ENCODE measurements at places on chromosomes 4 and X.

DNA sequence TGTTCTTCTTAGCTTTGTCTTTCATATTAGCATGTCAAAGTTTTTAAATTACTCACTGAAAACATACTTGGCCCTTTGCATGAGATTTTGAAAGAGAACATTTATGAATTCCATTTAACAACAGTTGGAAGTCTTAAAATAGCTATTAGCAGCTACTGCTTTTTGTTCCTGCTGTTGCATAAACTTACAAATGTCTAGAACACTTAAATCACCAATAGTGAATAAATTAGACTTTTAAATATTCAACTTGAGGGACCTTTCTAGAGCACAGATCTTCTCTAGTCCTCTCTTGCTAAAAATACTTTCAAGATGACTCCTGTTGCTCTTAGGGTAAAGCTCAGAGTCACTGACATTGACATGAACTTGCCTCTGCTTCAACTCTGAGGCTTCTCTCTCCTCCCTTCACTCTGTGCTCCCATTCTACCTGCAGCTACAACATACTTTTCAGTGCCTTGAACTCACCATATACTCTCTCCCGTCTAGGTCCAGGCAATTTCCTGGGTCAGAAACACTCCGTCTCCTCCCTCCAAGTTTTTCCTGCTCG lies 15.8 kb upstream of the TXK start:
- DNase-seq: no peak

- no peak for DNase-seq
Observed at GRCh38 chr4:7623468-7623867, 188.7 kb upstream of the PSAPL1 start.

DNA sequence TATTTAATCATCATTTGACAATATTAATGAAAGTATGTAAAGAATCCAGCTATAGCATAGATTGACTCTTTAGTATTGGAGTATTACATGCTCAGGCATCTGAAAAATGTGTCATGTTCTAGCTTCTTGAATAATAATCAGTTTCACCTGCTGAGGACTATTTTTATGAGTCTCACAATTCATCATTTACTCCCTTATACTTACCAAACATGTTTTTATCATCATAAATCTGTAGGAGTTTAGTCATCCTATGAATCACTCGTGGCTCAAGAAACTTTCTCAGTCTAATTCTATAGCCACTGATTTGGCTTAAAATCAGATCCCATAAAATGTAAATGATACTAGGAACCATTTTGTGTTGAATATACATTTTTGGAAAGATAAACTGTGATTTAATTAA lies 1616.1 kb downstream of the C4orf33 start:
- no peak for DNase-seq

GRCh38 chr4:101286663-101287062 lies 60.7 kb downstream of the PPP3CA start:
- no peak for DNase-seq

DNA sequence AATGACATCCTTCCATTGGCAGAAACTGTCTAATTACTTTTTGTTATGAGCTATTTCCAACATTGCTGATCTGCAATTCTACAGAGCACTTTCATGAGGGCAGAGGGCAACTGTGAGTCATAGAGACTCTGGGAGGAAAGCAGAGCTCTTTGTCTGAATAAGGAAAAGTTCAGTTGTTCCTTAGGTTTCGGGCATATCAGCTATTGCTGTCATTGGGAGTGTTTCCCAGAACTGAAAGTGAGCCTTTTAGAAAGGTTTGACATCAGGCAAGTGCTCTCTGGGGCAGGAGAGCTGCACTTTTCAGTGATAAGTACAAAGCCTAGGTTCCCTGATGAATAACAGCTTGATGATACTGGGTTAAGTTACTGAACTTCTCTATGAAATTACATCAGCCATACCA lies 119.2 kb upstream of the EDNRA start:
- DNase-seq: no peak

DNA sequence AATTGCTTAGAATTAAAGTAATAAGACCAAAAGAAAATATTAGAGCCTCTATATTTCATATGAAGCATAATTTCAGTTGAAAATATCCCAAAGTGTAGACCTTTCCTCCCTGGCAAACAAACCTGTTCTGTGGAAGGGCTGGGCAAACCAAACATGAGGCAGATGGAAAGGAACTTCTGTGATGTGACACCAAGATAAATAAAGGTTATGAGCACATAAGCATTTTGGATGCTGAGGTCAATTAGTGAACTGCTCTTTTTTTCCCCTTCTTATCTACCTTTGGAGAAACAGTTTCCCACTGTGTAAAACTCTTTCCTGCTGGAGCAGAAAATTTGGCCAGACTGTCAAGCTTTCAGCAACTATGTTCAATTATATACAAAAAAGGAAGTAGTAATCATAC lies 109.6 kb upstream of the STIM2 start:
- DNase-seq: no peak

DNA sequence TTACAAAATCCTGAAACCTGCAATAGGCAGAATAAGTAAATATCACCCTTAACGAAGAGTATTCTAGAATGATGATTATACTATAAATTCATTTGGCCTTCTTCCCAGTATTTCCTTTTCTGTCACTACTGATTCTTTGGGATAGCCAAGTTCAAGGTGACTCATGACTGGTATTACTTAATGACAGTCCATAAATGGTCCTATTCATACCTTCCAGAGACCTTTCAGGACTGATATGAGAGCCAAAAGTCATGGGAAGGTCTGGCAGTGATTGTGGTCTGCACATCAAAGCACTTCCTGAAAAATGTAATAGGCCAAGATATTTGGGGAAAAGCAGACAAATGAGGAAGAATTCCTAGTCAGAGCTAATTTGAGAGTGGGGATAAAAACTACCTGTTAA lies 239.6 kb upstream of the FAM47A start:
- no peak for DNase-seq

DNA sequence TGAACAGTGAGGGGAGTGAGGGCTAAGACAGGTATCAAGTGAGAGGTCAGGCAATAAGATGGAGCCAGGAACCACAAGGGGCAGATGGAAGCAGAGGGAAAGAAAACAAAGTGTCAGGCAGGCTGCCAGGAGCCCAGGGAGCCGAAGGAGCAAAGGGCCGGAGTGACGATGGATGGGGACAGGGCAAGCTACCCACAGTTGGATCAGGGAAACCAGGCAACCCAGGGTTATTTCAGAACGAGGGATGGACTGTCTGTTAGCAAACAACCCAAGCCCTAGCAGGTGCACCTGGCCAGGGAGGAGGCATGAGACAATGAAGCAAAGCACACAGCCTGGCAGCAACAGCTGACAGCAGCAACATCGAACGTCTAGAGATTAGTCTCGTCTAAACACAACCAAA lies 39.2 kb downstream of the SEL1L3 start:
- no peak for DNase-seq

- no peak for DNase-seq
Observed at GRCh38 chr4:116180157-116180601, 905.2 kb downstream of the TRAM1L1 start.

All from activated T-helper 9 cell treated with anti-CD3 and anti-CD28 coated beads, Interleukin-2, amount 50 U/mL, for 16 hours (primary cell).